ENCODE measurements at places on chromosomes 5 and 9.

- DNase-seq = no peak
Measured at GRCh38 chr5:151195622-151196021, 28.3 kb downstream of the CCDC69 start.

DNA sequence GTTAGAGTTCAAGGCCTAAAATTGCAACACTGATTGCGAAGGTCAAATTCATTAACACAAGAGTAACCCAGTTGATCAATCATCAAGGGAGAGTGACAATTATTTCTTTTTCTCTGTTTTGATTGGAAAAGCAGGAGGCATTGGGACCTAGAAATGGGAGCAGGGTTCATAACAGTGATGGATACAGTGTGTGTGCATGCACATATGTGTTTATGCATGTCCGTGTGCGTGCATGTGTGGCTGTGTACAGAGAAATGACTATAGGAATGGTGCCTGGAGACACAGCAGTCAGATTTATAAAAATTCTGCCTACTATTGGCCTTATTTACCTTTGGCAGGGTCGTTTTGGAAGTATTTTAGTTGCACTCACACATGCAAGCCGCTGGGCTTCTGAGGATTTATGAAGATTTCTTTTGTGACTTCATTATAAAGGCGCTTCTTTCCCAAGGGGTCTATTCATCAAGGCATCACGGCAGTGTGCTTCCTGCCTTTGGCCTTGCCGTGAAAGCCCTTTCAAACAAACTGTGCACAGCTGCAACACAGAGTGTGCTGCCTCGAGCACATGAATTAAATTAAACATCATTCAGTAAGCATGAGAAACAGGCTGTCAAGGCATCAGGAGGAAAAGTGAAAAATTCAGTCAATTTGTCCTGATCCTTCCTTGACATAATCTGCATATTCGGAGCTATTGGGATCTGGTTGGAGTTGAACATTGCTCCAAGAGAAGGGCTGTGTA, 122.8 kb upstream of the PUM3 start:
- DNase-seq = no peak

DNA sequence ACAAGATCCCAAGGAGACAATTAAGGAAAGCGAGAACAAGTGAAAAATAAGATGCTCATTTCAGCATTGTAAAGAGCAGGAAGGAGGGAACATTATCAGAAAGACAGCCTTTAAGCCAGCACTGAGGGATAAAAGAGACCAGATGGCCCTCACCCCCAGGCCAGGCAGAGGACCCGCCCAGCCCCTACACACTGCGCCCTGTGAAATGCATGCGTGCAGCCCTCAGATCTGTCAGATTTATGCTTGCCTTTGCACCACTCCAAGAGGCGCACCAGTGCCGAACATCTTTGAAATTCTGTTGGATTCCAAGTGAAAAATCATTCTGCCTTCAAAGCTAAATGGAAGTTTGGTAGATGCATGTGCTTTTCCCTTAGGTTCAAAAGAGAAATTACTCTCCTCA, 378.0 kb downstream of the MLLT3 start:
- DNase-seq = no peak

GRCh38 chr5:21058289-21058688, 1070.3 kb upstream of the CDH18 start:
- no peak for DNase-seq

DNA sequence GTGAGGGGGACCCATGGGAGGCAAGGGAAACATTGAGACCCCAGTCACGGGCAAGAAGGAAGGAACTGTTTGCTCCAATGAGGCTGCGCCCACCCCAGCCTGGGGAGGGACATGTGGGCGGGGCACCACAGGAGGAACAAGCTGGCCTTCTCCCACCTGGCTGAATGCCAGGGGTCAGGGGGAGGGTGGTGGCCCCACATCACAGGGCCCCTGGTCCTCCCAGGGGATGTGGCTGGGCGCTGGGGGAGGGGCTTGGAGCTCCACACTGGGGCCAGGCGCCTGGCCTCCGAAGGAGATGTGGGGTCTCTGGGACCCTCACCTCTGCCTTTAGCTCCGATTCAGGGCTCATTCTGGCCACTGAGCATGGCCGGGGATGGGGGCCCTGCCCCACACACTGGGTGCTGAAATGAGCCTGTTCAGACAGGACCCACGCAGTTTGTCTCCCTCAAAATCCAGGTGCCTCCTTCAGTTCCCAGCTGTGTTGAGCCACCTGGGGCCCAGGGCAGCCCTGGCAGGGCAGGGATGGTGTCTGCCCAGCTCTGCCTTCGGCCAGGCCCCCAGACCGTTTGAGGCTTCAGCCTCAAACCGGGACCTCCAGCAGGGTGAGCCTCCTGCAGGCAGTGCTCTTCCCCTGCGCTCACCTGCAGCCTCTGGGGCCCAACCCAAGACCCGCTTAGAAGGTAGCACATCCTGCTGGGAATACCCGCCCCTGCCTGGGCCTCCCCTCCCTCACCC, 33.2 kb upstream of the NOTCH1 start:
- DNase-seq = peak; percentile 50

DNA sequence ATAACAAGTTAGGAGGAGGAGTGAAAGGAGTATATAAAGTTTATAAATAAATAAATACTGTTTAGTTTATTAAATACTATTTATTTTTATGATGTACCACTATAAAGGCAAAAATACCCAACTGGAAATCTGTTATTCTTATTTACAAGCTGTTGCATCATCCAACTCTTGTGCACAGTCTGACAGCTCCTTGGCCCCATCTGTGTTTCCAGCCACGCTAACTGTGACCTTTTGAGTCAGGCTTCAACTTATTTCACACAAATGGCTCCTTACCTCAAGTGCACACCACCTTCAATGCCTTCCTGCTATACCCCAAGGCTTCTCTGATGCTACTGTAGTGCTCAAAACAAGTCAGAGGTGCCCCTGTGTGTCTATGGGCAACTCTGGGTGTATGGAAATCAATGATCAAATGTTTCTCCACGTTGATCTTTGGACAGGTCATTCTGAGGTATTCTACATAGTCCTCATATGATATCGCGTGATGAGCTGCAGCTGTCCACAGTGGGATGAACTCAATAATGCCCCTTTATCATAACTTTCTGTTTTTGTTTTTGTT, 303.2 kb upstream of the GRAMD2B start:
- DNase-seq = peak; percentile 33

DNA sequence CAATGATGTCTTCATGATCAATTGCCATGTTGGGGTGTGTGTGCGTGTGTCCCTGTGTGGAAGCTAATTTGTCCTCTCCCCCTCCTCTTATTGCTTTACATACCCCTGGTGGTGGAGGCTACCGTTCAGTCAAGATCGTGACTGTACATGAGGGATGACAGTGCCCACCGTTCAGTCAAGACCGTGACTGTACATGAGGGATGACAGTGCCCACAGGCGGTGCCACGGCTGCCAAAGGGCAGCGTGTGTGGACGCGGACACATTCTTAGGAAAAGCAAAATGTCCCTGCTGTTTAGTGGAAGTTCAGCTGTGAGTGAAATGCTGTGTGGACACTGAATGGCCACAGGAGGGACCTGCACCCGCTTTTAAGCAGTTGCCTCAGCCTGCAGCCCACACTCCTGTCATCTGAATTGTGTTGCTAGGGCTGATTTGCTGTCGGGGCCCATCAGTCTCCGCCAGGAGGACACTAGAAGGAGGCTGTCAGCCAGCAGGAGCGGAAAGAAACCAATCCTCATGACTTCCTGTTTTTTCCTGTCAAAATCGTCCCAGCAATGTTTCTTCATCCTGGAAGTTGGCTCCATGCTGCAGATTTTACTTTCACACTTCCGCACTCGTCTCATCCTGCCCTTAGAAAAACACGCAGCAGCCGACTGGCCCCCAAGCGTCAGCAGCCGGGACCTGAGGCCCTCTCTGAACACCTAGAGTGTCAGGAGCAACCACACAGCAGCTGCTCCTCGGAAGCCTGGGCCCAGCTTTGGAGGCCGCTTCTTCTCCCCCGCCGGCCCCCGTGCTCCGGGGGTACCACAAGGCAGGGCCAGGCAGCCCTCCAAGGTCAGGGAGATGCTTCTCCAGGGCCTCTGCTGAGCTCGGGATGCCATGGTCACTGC, 9.1 kb downstream of the OR2V1 start:
- DNase-seq = no peak

- no peak for DNase-seq
Measured at GRCh38 chr9:95778957-95779356, 96.5 kb upstream of the ERCC6L2 start.

DNA sequence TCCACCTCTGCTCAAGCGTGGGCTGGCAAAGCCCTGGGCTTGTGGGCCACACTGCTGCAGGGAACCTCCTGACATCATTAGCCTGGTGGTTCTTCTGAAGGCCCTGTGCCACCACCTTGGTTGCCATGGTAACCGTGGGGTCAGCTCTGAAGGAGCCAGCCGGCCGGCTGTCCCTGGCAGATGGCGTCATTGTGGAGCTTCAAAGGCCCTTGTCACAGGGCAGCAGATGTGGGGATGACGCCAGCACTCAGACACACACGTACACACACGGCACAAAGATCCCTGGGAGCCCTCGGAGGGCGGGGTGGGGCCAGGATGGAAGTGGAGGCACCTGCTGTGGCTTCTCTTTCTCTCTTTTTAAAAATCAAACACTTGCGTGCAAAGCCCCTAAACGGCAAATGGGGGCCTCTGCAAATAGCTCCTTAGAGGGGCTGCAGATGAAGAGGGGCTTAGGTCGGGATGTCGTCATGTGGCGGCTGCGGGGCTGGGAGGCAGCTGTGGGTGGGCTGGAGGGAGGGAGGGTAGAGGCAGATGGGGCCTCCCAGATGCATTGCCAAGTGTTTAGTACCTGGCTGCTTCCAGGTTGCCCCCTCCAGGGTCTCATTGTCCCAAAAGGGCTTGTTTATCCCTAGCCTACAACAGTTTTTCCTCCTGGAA, 19.5 kb upstream of the RPL26L1 start:
- no peak for DNase-seq

DNA sequence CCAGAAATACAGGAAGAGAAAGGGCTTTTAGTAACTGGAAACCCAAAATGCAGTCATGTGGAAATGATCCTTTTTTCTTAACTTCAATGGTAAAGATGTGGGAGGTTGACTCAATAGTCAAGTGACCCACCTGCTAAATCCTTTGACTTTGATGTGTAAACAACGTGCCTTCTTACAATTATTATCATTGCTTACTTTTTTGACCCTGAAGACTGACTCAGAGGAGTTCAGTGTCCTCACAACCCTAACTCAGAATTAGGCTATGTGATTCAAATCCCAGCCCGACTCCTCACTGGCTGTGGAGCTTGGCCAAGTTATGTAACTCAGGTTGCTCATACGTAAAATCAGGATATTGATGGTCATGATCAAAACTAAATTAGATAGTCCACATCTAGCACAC, 27.9 kb downstream of the ANXA1 start:
- DNase-seq = no peak

GRCh38 chr9:10242255-10242654, 370.5 kb downstream of the PTPRD start:
- DNase-seq = no peak

DNA sequence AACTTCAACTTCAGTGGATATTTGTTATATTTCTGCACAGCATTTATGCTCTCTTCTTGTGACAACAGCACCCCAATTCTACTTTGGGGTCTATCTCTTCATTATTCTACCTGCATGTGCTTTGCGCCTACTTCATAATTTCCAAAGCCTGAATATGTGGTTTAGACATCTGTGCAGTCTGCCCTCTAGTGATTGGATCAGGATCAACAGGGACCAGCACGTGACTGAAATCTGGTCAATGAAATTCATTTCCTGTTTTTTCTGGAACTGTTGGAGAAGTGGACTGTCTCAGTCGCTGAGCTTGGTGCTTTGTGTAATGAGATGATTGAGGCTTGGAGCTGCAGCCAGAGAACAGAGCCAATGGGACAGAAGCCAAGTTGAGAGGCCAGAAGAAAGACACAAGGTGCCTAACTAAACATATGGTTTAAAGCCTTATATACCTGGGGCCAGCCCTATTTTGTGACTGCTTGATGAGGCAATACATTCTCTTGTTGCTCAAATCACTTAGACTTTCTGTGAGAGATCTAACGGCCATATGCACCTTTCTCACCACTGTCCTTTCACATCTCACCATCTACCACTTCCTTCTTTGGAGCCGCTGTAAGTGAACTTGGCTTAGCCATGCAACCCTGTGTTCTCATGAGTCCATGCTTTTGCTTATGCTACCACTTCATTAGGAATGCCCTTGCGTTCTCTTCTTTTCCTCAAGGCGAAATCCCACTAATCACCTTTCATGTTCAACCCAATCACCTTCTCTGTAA, 68.8 kb upstream of the PPP2R2B start:
- peak; percentile 33 for DNase-seq

DNA sequence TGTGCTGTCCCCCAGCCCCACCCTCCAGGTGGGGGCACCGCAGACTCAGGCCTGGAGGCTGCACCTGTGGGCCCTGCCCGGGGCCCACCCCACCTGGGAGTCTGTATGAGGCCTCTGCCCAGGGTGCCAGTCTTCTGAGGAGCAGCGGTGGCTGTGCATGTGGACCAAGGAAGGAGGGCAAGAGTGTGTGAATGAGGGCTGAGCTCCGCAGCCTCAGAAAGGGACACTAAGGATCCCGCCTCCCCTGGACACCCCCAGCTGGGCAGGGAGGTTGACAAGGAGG, 19.1 kb downstream of the FGD3 start:
- DNase-seq = no peak

DNA sequence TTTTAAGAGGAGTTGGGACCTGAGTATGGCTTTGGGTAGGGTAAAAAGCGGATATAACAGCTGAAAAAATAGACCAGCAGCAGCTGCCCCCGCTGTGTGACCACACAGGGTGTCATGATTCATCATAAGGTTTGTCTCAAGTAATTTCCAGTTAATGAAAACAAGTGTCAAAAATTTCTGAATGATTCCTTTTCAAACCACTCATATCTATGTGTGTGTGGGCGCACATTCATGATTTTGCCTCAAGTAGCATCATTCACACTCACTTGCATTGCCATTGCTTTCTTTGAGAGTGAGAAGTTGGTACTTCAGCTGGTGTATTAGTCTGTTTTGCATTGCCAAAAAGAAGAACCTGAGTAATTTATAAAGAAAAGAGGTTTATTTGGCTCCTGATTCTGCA, 12.1 kb upstream of the TNFAIP8 start:
- DNase-seq = no peak

DNA sequence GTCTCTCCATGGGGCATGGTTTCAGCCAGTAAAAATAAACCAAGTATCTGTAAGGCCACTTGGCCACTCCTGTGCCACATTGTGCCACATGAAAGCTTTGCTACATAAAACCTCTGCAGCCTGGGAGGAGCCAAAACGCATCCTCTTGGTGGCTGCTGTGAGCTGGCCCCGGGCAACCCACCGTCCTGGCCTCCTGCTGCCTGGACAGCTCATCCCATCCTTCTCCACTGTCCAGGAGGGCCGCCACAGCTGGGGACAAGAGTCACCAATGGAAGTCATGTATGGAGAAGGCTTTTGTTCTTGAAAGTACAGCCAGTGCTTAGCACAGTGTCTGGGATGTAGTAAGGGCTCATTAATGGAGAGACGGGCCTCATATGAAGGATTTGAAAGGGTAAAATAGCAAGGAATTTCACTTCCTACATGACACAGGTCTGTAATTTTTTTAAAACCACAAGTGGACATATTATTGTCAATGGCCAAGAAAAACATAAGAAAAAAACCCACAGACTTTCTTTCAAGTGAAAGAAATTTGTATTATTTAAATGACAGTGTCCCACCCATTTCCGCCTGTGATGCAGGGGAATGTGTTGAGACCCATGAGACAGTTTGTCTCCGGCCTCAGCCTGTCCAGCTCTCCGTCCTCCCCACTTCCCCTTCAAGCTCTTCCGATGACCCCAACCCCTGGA, 6.6 kb downstream of the PTGES start:
- DNase-seq = no peak

GRCh38 chr5:67575087-67575486, 378.5 kb upstream of the CD180 start:
- no peak for DNase-seq
